ENCODE measurements at places on chromosomes 7 and 10.

DNA sequence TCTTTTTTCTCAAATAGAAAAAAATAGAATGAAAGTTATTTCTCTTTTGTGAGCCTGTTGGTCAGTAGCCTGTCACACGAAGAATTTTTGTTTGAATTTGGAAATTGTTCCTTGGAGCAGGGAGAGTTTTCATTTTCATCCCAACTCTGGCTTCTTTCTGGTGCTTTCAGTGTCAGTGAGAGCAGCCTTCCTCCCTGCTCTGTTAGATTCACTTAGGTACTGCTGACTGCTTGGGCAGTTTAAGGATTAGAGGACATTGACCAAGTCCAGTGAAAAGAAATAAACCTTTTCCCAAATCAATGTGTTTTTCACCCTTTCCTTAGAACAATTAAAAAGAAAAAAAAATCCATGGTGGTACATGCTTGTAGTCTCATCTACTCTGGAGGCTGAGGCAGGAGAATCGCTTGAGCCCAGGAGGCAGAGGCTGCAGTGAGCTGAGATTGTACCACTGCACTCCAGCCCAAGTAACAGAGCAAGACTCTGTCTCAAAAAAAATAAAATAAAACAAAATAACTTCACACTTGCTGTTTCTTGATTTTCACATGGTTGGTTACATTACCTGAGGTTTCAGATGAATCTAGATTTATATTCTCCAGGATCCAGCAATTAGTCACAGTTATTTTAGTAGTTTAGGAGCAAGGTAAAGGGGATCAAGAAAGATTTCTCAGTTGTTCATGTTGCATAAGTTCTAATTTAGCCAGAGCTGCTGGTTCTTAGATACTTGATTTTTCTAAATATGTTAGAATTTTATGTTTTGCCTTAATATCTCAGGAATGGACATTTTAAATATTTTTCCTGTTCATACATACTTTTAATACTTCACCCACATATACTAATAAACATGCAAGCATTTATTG is 63.1 kb downstream of the ZNRF2 start:
- no peak for DNase-seq

- DNase-seq, result no peak
Measured at GRCh38 chr7:55657654-55658053, 85.4 kb upstream of the VOPP1 start.

DNA sequence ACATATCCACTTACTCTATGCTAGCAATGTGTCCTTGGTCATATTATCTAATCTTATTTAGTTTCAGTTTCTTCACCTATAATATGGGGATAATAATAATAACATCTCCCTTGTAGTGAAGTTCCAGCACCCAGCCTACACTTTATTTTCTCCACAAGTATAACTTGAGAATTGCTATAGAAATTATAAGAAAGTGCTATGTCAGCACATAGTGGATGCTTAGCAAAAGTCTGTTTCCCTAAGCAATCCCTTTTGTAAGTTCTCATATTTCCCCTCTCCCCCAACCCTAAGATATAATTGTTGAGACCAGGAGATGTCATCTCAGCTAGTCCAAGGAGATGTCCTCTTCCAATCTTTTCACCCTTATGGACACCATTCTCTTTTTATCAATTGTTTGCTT is 5.8 kb upstream of the TRUB1 start:
- no peak for DNase-seq

DNA sequence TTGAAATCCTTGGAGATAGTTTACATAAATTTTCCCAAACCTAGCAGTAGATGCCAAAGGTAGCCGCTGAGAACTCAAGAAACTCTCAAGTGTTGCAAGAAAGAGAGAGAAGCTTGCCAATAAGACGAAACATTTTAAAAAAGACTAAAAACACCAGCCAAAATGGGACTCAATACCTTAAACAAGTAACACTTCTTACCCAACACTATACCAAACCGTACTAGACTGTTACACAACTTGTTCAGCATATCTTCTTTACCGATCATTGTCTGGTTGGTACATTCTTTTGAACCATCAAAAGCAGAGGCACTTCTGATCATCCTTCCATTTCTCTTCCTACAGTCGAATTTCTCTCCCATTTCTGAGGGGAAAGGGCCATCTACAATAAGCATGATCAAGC is 4.8 kb upstream of the PTPN12 start:
- no peak for DNase-seq

GRCh38 chr7:136392856-136393255 is 415.7 kb upstream of the MTPN start:
- no peak for DNase-seq

DNA sequence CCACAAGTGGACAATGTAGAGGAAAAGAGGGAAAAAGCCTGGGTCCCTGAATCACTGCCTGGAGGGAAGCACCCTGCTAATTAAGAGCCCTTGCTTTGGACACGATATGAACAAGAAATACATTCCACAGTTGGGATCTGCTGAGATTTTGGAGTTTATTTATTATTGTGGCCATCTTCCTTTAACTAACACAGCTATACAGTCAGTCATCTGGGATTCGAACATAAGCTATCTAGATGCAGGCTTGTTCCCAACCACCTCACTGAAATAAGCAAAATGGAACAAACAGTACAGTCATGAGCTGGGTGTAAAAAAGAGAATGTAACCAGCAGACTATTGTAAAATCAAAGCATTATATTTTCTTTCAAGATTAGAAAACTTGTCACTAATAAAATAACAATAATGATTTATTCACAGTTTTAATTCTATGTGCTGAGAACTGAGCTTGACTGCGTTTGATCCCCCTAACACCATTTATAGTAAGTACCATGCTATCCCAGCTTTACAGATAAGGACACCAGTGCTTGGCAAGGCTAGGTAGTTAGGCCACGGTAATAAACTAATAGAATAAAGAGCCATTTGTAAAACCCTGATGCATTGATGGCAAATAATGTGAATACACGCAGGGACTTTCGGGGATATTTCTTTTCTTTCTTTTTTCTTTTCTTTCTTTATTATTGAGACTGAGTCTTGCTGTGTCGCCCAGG is 223.8 kb upstream of the KLF6 start:
- DNase-seq, result no peak

GRCh38 chr7:2199528-2199927 is 33.2 kb downstream of the MAD1L1 start:
- no peak for DNase-seq

GRCh38 chr7:50622821-50623220 is 57.6 kb upstream of the DDC start:
- no peak for DNase-seq

DNA sequence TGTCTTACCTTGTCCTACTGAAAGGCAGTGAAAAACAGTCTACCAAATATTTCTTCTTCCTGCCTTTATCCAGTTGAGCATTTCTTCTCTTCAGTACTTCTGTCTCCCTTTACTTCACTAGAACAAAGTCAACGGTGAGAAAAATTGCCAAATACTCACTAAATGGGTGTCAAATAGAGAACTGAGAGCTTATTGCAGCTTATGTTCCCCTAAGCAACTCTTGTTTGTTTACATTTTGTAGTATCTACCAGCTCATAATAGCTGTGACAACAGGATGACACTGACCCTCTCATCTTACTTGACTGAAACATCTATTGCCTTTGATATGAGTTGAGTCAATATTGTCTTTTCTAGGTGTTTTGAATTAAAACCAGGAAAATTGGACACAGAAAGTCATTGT is 327.9 kb upstream of the SORCS1 start:
- no peak for DNase-seq

DNA sequence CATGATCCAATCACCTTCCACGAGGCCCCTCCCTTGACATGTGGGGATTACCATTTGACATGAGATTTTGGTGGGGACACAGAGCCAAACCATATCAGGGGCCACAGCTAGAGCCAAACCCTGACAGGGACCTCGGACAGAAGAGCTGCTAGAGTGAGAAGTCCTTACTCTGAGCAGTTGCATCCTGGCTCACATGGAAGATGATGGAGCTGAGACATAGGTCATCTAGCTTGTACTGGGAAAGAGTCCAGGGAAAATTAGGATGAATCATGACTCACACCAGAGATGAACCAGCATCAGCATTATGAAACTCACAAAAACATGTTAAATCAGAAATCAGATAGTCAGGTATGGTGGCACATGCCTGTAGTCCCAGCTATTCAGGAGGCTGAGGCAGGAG is 12.8 kb upstream of the FMC1 start:
- DNase-seq, result no peak

GRCh38 chr7:80711531-80711930 is 73.1 kb downstream of the CD36 start:
- DNase-seq, result peak; percentile 15

GRCh38 chr10:87875929-87876571 is 12.6 kb downstream of the PTEN start:
- DNase-seq, result no peak

GRCh38 chr7:66377045-66377444 is 171.9 kb downstream of the TPST1 start:
- no peak for DNase-seq

DNA sequence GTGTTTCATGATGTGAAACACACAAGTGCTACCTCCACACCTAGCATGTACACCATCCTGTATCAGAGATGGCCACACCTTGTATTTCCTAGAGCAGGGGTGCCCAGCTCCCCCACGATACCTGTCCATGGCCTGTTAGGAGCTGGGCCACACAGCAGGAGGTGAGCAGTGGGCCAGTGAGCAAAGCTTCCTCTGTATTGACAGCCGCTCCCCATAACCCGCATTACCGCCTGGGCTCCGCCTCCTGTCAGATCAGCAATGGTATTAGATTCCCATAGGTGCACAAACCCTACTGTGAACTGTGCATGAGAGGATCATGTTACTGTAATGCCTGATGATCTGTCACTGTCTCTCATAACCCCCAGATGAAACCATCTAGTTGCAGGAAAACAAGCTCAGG is 145.6 kb upstream of the RNF32 start:
- DNase-seq, result no peak

DNA sequence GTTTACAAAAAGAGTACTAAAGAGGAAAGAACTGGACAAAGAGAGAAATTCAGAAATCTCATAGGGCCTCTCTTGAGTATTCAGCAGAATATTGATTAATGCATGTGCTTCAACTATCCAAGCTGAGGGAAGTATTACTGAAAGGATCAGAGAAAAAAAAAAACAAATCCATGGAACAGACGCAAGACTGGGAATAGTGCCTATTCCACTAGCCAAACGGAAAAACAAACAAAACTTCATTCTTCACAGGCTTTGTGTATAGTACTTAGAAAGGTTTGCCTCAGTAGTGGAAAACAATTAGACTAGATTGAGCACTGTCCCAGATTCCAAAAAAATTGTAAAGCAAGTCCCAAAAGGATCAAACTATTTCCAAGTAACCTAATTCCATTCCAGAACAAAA is 106.2 kb downstream of the TFEC start:
- DNase-seq, result no peak

DNA sequence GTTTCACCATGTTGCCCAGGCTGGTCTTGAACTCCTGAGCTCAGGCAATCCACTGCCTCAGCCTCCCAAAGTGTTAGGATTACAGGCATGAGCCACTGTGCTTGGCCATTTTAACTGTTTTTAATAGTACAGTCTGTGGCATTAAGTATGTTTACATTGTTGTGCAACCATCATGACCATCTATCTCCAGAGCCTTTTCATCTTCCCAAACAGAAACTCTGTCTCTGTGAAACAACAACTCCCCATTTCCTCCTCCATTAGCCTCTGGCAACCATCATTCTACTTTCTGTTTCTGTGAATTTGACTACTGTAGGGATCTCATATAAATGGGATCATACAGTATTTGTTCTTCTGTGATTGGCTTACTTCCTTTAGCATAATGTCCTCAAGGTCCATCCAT is 48.3 kb upstream of the SEPHS1 start:
- DNase-seq, result no peak

- DNase-seq, result no peak
Measured at GRCh38 chr10:103752680-103753248, 102.6 kb downstream of the SH3PXD2A start.

DNA sequence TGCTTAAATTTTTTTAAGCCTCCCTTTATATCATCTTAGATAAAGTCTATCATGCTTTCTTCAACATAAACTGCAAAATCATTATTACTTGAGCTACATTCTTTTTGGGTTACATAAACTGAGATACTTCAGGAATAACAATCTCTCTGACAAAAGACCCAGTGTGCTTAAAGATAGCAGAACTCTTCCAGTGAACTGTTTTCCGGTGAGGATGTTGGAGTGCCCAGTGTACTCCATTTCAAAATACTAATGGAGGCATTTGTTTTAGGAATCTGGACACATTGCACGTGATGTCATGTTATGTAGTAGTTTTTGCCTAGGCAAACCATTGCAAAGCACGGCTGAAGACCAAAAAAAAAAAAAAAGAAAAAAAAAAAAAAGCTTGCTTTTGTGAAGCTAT is 388.2 kb upstream of the CELF2 start:
- DNase-seq, result no peak

DNA sequence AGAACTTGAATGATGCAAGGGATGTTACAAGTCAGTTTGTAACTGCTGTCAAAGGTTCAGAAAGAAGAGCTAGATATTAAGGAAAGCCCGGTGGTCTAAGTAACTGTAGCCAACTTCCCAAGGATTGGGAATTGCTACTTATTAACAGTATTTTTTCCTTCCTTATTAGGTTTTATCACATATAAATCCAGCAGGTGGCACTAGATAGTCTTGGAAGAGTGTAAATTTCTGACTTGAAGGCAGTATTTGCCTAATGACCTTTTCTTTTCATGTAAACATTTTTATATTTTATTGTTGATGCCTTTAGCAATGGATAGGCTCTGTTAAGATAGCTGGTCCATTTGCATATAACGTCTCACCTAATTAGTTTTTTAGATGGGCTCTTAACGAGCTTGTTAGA is 51.2 kb downstream of the ANLN start:
- no peak for DNase-seq

DNA sequence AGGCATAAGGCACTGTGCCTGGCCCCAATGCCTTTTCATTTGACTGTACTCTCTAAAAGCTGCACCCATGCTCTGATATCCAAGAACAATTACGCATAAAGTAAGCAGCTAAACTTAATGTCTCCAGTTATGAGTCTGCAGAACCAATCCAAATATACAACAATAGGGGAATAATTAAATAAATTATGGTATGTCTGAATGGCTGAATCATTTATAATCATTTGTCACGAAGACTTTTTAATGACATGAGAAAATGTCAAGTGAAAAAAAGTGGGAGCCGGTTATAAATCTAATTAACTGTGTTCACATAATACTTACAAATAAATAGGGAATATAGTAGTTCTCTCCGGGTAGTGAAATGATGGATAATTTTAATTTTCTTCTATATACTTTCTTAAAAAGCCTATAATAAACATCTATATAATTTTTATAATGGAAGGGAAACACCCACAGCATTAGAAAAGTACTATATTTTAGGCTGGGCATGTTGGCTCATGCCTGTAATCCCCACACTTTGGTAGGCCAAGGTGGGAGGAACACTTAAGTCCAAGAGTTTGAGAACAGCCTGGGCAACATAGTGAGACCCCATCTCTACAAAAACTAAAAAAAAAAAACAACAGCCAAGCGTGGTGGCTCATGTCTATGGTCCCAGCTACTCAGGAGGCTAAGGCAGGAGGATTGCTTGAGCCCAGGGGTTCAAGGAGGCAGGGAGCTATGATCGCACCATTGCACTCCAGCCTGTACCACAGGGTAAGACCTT is 14.2 kb downstream of the SLC37A3 start:
- no peak for DNase-seq

Data from CD4-positive, alpha-beta T cell (primary cell).